Mesenteric fat pad (tissue), 1 donor: ENCODE measurements at places on chromosomes 12 and 14. TPM values are rescaled to one million over a fixed set of nuclear protein-coding genes. Genes with fewer than 3 reads are reported as not detected.

The TRMT5 gene
- 16.3 TPM for total RNA-seq

DNA sequence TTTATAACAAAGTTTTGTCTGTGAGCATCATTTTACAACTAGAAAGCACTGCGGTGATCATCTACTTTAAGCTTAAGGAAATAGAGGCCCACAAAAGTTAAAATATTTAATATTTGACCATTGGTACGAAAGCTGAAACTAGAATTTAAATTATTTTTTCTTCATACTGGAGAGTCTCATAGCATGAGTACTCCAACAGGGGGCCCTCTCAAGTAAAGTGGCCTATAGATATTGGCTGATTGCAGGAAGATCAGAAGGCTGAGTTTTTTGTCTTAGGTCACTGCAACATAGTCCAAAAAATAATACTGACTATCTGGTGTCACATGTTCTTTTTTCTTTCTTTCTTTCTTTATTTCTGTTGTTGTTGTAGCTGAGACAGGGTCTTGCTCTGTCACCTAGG, 75.3 kb upstream of the ZDHHC17 start:
- DNase-seq, result no peak

The SMCO2 gene
- total RNA-seq, result not detected

- no peak for DNase-seq
Measured at GRCh38 chr14:100634026-100634425, 46.8 kb upstream of the BEGAIN start.

GRCh38 chr12:32647275-32647674, 31.8 kb upstream of the DNM1L start:
- DNase-seq, result no peak

The TAS2R42 gene
- not detected for total RNA-seq

The COL2A1 gene
- total RNA-seq, result not detected

DNA sequence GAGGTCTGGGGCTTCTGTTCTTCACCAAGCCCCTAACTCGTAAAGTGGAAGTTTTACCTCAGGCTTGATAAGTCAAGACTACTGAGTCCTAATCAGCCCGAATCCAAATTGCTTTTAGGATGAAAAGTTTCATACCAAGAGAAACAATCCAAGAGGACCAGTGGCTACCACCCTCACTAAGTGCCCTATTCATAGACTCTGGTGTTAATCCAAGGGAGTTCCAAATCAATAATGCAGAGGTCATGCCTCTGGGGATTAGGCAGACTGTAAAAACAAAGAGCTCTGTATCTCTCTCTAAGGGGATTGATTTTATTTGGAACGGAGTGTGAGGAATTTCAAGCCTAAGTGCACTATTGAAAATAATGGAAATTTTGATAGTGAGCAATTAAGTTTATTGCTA, 76.3 kb upstream of the LMNTD1 start:
- DNase-seq, result no peak

- DNase-seq, result no peak
Measured at GRCh38 chr12:31516702-31517101, 74.2 kb downstream of the DENND5B start.
